K562 (cell line): ENCODE measurements at places on chromosomes 6 and 20. TPM values are rescaled to one million over a fixed set of nuclear protein-coding genes. Genes with fewer than 3 reads are reported as not detected.

The GTF3C6 gene
- total RNA-seq: 94.0 and 96.2 TPM in 2 replicates

The LY6G6D gene
- total RNA-seq: not detected in 2 replicates

The VWA7 gene
- total RNA-seq: 1.8 and 2.9 TPM in 2 replicates

DNA sequence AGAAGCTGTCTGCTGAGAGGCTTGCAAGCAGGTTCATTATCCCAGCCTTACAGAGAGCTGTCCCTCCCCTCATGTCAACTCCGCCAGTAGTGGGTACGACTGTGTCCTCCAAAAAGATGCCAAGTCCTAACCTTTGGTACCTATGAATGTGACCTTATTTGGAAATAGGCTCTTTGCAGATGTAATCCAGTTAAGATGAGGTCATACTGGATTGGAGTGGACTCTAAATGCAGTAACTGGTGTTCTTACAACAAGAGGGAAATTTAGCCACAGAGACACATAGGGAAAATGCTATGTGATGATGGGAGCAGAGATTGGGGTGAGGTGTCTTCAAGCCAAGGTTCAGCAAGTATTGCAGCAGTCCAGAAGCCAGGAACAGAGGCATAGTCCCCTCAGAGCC lies 90.8 kb upstream of the FOXP4 start:
- peaks cover 39% of the 10 kb centered on the region for H3K27me3 ChIP-seq
- H3K4me1 ChIP-seq: no peaks in the 10 kb centered on the region
- H3K36me3 ChIP-seq: no peaks in the 10 kb centered on the region
- no peak overlapping the region for H3K4me3 ChIP-seq
- no peak overlapping the region for H3K27ac ChIP-seq
- DNase-seq: no peak

DNA sequence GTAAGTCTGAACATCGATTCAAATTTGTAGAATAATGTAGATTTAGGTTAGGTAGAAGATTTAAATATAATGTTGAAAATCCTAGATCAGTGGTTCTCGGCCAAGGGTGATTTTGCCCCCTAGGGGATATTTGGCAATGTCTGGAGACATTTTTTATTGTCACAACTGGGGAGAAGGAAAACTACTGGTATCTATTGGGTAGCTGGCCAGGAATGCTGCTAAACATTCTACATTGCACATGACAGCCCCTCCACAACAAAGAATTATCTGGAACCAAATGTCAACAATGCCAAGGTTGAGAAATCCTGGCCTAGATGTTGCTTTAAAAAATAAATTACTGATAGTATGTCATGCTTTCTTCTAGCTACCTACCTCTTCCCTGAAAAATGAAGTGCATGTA lies 76.1 kb downstream of the HIVEP2 start:
- no peak overlapping the region for H3K4me3 ChIP-seq
- no peak overlapping the region for H3K27ac ChIP-seq
- no peaks in the 10 kb centered on the region; the same call in 2 of the 3 replicates for H3K4me1 ChIP-seq
- no peaks in the 10 kb centered on the region for H3K36me3 ChIP-seq
- H3K27me3 ChIP-seq: no peaks in the 10 kb centered on the region

DNA sequence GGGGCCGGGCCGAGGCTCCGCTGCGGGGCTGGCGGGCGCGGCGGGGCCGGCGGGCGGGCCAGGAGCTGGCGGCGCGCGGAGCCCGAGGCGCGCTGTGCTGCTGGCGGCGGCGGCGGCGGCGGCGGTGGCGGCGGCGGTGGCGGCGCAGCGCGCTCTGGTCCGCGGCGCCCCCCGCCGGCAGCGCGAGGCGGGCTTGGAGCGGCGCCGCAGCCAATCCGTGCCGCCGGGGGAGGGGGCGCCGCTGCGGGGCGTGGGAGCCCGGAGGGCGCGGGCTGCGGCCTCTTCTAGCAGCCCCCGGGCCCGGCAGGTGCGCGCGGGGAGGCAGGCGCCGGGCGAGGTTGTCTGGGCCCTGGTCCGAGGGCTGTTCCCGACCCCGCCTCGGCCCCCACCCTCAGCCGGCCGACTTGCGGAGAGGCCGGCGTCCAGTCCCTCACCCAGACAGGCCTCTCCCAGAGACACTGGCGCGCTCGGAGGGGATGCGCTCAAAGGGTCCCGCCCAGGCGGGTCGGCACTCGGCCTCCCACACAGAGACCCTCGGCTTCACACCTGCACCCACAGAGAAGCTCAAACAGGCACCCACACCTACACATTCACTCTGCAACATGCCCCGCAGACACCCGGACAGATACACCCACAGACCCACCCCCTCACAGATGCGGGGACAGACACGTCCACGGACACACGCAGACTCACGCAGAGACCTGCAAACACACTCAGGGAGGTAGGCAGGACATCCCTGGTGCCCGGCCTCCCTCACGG lies at the start of gene RIMS4:
Gene RIMS4, minus strand, starts transcription at position 156 of the 759 bp plus-strand sequence. CDS start 275 bp downstream, outside the sequence.
- no peak within 1 kb of the TSS for H3K4me3 ChIP-seq
- H3K36me3 ChIP-seq: no peaks in the 10 kb centered on the region
- H3K4me1 ChIP-seq: no peaks in the 10 kb centered on the region
- no peak within 1 kb of the TSS for H3K27ac ChIP-seq
- no peak for DNase-seq

- DNase-seq: peak; percentile 92
- peak overlapping the region; percentile 96 for H3K4me3 ChIP-seq
- H3K36me3 ChIP-seq: peaks cover 19% of the 10 kb centered on the region; the same call in 2 of the 3 replicates
Measured at GRCh38 chr20:32358883-32359632, 927 bp downstream of the ASXL1 start.
